ENCODE measurements at places on chromosomes 12 and 14.

GRCh38 chr12:43848226-43848507 lies 12.3 kb downstream of the TMEM117 start:
- no peak for DNase-seq

GRCh38 chr12:104137001-104137901 lies 759 bp downstream of the NFYB start:
- peak; percentile 30 for DNase-seq

- no peak for DNase-seq
Observed at GRCh38 chr14:84041421-84041820, 1488.5 kb upstream of the FLRT2 start.

DNA sequence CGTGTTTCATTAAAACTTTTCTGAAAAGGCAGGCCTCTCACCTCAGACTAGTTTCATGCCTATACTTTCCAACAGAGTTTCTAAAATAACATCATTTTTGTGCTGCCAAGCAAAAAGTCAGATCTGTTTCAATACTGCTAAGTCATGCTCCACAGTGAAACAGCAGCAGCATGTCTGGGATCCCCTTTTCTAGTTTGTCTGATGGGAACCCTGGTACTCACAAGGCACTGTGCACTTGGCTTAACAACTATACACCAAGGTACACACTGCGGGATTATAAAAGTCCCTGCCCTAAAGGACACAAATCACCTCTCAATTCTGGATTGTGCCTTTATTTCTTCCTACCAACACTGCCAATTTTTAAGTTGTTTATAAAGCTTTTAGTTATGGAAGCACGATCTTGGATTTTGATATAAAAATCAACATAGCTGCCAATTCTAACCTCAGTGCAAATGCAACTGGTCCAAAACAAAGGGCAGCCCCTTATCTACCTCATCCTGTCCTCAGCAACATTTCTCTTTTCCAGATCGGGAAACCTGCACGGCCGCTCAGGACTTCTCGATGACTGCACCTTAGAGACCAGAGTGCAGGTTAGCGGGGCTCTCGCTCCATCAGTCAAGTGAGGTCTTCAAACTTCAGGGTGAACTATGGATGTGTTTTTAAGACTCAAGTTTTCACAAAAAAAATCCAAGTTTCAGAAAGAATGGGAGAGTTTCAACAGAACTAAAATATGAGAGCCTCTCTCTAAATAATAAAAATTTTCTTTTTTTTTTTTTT lies 1.7 kb upstream of the EIF5 start:
- DNase-seq, result no peak

- DNase-seq, result no peak
Observed at GRCh38 chr12:103680591-103681141, 93.6 kb downstream of the STAB2 start.

GRCh38 chr14:94897082-94897481 lies 127.2 kb upstream of the GSC start:
- no peak for DNase-seq

- no peak for DNase-seq
Observed at GRCh38 chr12:24121911-24122310, 172.4 kb upstream of the SOX5 start.

- DNase-seq, result no peak
Observed at GRCh38 chr14:54148251-54148650, 191.6 kb upstream of the BMP4 start.

DNA sequence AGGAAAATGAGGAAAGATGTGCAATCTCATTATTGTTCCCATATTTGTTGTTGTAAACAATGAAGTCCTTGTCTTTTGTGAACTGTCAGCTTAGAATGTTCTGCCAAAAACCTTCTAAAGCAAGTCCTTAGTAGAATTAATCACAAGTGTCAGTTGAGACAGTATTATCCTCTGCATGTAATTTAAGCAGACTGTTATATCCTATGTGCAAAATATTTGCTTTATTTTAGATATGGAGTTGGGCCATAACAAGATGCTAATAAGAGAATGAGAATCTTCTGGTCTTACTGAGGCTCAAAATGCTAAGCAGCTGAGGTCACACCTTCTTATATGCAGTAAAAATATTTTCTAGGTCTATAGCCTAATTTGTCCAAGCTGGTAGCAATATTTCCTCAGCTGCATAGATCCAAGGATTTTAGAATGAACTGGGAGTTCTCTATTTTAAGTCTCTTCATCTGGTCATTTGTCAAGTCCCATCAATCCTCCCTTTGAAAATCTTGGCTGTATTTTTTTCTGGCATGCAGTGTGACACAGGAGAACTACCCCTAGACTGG lies 222.3 kb upstream of the NAV3 start:
- no peak for DNase-seq

GRCh38 chr12:118432812-118433545 lies 56.6 kb downstream of the SUDS3 start:
- DNase-seq, result no peak

DNA sequence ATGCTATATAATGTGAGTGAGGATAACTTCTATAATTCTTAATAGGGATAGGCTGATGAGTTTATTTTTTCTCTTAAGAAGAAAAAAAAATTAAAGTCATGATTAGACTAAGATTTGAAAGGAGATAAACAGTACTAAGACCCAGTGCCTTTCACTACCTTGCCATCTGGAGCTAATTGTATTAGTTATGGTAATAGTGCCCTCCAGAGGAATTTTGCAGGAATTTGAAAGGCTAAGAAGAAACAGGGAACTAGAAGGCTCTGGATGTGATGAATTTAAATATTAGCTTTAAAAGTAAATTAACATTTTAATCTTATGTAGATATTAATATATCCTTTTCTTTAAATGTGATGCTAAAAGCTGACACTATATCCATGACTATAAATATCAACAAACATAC lies 36.6 kb upstream of the PIK3C2G start:
- no peak for DNase-seq

DNA sequence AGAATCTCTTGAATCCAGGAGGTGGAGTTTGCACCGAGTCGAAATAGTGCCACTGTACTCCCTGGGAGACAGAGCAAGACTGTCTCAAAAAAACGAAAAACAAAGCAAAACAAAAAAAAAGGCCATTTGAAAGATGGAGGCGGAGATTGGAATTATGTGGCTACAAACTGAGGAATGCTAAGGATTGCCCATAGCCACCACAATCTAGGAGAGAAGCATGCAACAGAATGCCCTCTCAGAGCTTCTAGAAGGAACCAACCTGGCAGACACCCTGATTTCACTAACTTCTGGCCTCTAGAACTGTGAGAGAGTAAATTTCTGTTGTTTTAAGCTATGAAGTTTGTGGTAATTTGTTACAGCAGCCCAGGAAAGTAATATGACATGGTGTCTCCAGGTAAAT lies 50.1 kb upstream of the LIMA1 start:
- no peak for DNase-seq

Measured in AG04450 (cell line).